ENCODE measurements at places on chromosomes 1 and 21. TPM values are rescaled to one million over a fixed set of nuclear protein-coding genes. Genes with fewer than 3 reads are reported as not detected.

Gene FBLIM1
- total RNA-seq: 30.9 TPM

Gene LAX1
- not detected for total RNA-seq

Gene ITLN2
- total RNA-seq: 0.66 TPM

Gene PAQR6
- 4.7 TPM for total RNA-seq

Gene DMBX1
- 0.87 TPM for total RNA-seq
